Kidney (tissue), 22 donors: ENCODE measurements at places on chromosomes 6 and 20. TPM values are rescaled to one million over a fixed set of nuclear protein-coding genes. Genes with fewer than 3 reads are reported as not detected.
A peak's percentile ranks its signal among the peaks of the same experiment; 100 is the strongest.

DNA sequence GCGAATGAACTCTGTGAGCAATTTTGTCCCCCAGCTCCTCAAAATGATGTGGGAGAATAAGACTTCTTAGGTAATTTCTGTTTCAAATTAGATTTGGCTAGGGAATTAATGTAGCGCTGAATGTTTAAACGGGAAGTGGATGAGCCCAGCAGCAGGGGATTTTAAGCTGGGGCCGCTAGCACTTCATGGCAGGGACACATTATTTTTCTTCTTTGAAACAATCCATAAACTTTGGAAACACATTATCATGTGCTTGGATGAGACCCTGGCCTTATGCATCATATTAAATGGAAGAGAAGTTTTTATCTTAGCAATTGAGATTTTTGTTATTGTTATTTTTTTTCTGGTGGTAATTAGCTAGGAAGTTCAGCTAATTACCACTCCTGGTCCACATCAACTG, 74.2 kb upstream of the FUCA2 start:
- H3K36me3 ChIP-seq, result no peaks in the 10 kb centered on the region
- no peak for DNase-seq
- no peak overlapping the region for H3K27ac ChIP-seq
- H3K4me1 ChIP-seq, result no peaks in the 10 kb centered on the region

The FOXS1 gene
- 2.1 TPM for total RNA-seq

DNA sequence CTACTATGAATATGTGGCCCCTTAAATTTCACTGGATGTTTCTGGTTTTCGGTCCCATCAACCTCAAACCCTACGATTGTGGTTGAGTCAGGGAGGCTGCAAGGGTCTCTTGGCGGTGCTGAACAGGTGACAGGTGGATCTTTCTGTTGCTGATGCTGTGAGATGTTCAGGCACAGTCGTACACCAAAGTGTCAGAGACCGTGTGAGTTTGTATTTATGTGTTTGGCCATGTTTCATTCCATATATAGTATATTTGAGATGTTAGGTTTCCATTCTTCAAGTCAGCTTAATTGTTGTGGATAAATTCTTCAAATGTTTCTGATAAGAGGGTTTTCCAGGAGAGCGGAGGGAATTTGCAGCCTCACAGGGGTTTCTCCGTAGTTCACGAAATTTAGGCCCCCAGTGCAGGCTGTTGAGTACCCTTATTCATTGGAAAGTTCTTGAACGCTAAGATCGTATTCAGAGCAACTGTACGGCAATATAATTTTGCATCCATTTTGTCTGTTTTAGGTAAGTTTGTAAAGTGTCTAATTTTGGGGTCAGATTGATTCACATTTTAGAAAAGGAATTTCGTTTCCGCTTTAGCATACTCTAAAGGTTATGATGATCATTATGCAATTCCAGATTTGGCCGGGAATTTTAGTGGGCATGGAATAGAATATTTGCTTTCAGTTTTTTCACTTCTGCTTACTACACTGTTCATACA, 1.2 kb downstream of the TAB2 start:
- H3K27ac ChIP-seq, result peak overlapping the region; percentile 95
- peak; percentile 56 for DNase-seq
- peaks cover 7% of the 10 kb centered on the region for H3K4me1 ChIP-seq
- H3K4me3 ChIP-seq, result peak overlapping the region; percentile 93
- H3K27me3 ChIP-seq, result no peaks in the 10 kb centered on the region

The LGSN gene
- 0.19 TPM for total RNA-seq

The HCRTR2 gene
- total RNA-seq, result not detected

DNA sequence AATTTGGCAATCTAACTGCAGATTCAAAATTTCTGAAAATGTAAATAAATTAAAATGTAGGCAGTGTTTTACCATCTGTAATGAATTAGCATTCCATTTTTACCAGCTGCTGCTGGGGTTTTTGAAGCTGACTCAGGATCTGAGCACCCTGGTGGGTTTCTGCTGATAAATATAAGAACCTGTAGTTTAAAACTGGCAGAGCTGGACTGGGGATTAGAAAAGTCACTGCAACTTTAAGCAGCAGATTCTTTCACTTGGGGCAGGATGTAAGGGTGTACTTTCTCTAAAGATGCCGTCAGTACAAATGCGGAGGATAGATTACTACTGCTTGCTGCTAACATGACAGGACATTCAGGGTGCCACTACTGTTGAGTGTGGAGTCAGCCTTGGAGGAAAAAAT, 341.8 kb downstream of the CDKAL1 start:
- peaks cover 27% of the 10 kb centered on the region for H3K4me1 ChIP-seq
- H3K27ac ChIP-seq, result peak overlapping the region; percentile 1
- no peaks in the 10 kb centered on the region for H3K36me3 ChIP-seq
- DNase-seq, result no peak
- H3K4me3 ChIP-seq, result peak overlapping the region; percentile 32

DNA sequence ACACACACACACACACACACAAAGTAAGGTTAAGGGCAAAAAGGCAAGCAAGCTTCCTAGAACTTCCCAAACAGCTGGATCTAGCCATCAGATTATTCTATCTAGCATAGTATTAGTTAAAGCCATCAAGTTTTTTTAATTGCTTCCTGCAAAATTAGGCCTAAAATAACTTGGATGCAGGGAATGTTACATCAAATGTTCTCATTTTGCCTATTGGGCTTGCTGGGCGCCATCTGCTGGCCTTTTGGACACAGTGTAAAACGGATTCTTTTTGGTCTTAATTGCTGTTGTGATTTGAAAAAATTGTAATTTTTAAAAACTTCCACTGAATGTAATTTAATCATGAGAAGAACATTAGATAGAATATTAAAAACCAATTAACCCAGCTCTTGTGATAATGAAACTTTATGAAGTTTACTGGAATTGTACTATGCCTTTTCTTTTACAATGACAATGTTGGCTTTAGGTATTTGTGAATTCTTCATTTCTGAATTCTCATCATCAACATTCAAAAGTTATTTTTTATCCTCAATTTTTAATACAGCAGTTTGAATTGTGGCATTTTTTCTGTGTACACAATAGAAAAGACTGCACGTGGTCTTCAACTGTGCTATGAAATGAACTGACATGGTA, 6.8 kb downstream of the MKKS start:
- no peaks in the 10 kb centered on the region for H3K4me1 ChIP-seq
- no peak overlapping the region for H3K27ac ChIP-seq
- H3K4me3 ChIP-seq, result no peak overlapping the region
- no peaks in the 10 kb centered on the region for H3K36me3 ChIP-seq

DNA sequence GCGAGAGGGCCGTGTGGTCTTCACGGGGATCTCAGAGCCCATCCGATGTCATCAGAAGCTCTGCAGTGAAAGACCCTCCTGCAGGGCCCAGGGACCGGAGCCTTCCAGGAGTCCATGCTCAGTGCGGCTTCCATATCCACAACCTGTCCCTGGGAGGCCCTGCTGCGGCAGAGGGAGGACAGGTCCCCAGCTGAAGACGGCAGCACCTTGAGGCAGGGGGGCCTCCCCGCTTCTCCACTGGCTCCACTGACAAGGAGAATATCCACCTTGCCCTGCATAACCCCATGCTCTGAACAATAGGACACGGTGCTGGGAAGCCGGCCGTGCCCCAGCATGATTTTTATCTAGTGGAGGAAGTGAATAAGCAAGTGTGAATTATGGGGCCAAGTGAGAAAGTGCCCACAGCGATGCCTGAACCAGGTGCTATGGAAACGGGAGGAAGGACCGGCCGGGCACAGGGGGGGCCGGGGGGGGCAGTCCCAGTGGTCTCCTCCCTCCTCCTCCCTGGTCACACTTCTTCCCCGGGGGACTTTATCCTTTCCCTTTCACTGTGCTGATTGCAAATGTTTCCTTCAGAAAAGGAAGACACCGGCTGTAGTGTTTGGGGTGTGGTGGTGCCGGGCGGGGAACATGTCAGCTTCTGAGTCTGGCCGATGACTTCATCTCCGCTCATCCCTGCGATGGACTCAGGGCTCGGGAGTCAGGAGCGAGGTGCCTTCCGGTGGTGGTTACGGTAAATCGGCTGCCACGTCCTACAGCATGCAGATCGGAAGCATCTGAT, 225.1 kb downstream of the ERMARD start:
- no peaks in the 10 kb centered on the region for H3K36me3 ChIP-seq
- no peaks in the 10 kb centered on the region for H3K27me3 ChIP-seq
- DNase-seq, result peak; percentile 28
- no peaks in the 10 kb centered on the region for H3K4me1 ChIP-seq

- no peak overlapping the region for H3K4me3 ChIP-seq
- no peaks in the 10 kb centered on the region for H3K4me1 ChIP-seq
- H3K36me3 ChIP-seq, result no peaks in the 10 kb centered on the region
- DNase-seq, result no peak
- H3K27ac ChIP-seq, result no peak overlapping the region
Observed at GRCh38 chr6:69366831-69367230, 430.0 kb downstream of the LMBRD1 start.
